ENCODE measurements at places on chromosomes 2 and 18. TPM values are rescaled to one million over a fixed set of nuclear protein-coding genes. Genes with fewer than 3 reads are reported as not detected.

GRCh38 chr2:53584986-53585385, 182.6 kb upstream of the CHAC2 start:
- no peak for DNase-seq

- DNase-seq, result no peak
Measured at GRCh38 chr2:107128381-107128780, 242.4 kb upstream of the ST6GAL2 start.

DNA sequence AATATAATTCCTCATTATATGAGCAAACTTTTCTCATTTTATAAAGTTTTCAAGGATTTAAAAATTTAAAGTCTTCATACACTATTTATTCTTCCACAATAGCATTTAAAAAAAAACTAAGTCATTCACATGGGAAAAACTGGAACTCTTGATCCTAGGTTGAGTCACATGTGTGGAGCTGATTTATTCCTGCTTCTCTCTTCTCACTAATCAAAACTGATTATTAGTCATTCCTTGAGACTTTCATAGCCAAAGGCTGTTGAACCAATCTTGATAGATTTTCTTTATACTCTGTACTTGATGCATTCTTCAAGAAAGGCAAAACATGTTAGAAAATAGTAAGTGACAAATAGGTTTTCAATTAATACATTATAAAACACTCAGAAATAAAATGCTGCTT, 27.4 kb downstream of the NR4A2 start:
- no peak for DNase-seq

- no peak for DNase-seq
Measured at GRCh38 chr2:225122583-225123486, 80.6 kb upstream of the DOCK10 start.

GRCh38 chr2:23826771-23827170, 100.2 kb downstream of the ATAD2B start:
- DNase-seq, result no peak

DNA sequence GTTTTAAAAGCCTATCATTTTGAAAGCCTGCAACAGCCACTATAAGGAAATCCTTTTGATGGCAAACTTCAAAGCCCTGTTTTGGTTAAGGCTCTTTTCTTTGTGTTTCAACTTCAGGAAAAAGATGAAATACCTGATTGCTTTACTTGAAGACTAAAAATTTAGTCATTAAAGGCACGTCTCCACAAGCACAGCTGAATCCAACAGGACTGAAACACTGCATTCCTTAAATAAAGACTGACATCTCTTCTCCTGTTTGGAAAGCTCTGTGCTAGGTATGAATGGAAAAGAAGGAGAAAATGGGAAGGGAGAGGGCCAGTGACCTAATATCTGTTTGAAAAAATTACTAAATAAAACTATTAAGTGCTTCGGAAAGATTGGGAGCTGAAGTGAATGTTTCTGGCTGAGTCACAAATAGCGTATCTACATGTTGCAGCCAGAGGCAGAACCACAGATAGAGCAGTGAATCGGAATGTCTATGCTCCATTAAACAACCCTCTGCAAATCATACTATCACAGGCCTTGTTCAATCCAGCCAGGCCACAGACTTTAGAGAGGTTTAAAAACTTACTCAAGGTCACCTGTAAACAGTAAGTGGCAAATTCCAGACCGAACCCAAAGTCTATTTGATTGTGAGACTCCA, 21.1 kb upstream of the RALBP1 start:
- no peak for DNase-seq

DNA sequence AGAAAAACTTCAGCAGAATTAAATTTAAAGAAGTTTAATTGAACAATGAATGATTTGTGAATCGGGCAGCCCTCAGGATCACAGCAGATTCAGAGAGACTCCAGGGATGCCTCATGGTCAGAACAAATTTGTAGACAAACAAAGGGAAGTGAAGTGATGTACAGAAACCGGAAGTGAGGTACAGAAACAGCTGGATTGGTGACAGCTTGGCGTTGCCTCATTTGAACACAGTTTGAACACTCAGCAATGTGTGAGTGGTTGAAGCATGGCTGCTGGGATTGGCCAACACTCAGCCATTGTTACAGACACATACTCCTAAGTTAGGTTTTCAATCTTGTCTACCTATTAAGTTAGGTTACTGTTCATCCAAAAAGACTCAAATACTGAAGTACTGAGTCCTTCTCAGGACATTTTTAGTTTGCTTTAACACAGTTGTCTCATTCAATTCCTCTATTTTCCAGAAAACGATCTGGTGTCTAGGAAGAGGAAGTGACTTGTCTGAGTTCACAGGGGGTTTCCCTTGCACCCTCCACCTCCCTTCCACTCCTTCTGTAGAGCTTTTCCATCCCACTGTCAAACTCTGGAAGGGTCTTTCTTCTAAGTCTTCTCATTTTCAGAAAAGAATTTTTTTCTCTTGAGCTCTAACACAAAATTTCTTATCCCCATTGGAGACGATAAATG, 137.9 kb downstream of the SLC4A3 start:
- no peak for DNase-seq

- no peak for DNase-seq
Measured at GRCh38 chr2:30666266-30666874, 140.9 kb downstream of the CAPN13 start.

GRCh38 chr2:182949572-182950189, 83.2 kb upstream of the FRZB start:
- DNase-seq, result no peak

DNA sequence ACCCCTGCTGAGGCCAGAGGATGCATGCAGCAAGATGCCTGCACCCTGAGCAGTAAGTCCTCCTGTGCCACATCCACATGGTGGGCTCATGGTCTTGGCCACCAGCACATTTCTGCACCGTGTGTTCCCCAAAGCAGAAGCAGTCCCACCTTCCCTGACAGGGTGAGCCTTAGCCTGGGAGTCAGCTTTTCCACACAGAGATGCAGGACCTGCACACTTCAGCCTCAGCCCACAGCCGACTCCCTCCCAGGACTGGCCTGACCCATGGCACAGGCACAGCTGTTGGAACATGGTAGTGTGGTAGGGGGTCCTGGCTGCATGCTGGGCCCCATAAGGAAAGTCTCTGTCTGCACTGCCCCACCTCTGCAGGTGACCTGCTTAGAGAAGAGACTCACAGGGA, 5.0 kb downstream of the SNED1 start:
- no peak for DNase-seq

DNA sequence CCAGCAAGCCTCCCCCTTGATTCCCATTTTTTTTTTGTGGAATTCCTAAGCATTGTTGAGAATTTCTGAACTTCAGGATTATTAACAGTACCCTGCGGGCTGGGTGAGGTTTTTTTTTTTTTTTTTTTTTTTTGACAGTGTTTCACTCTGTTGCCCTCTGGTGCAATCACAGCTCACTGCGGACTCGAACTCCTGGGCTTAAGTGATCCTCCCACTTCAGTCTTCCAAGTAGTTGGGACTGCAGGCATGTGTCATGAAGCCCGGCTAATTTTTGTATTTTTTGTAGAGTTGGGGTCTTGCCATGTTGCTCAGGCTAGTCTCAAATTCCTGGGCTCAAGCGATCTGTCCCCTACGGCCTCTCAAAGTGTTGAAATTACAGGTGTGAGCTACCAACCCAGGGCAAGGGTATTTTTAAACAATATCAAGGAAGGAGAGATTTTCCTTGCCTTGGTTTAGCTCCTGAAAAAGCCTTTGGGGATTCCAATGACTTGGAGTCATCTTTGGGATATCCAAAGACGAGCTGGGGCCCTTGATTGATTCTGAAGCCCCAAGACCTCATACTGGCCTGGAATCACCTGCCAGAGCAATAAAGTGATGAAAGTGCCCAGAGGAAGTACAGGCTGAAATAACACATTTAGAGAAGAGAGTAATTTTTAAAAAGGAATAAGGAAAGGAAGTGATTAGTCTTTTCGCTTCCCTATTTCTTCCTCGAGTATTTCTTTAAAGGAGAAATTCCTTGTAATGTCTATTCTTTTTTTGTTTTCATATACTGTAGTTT, 240.2 kb downstream of the TGIF1 start:
- DNase-seq, result no peak

DNA sequence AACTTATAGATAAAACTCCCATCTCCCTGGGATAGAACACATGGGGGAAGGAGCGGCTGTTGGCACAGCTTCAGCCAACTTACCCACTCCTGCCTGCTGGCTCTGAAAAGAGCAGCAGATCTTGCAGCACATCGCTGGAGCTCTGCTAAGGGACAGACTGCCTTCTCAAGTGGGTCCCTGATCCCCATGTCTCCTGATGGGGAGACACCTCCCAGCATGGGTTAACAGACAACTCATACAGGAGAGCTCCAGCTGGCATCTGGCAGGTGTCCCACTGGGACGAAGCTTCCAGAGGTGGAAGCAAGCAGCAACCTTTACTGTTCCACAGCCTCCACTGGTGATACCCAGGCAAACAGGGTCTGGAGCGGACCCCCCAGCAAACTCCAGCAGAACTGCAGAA, 673.3 kb downstream of the NRXN1 start:
- DNase-seq, result no peak

- no peak for DNase-seq
Measured at GRCh38 chr18:61755555-61755954, 137.3 kb downstream of the RNF152 start.

GRCh38 chr2:173264603-173265366, 89.9 kb upstream of the CDCA7 start:
- no peak for DNase-seq

GRCh38 chr2:212451786-212452231, 86.8 kb downstream of the ERBB4 start:
- peak; percentile 23 for DNase-seq

DNA sequence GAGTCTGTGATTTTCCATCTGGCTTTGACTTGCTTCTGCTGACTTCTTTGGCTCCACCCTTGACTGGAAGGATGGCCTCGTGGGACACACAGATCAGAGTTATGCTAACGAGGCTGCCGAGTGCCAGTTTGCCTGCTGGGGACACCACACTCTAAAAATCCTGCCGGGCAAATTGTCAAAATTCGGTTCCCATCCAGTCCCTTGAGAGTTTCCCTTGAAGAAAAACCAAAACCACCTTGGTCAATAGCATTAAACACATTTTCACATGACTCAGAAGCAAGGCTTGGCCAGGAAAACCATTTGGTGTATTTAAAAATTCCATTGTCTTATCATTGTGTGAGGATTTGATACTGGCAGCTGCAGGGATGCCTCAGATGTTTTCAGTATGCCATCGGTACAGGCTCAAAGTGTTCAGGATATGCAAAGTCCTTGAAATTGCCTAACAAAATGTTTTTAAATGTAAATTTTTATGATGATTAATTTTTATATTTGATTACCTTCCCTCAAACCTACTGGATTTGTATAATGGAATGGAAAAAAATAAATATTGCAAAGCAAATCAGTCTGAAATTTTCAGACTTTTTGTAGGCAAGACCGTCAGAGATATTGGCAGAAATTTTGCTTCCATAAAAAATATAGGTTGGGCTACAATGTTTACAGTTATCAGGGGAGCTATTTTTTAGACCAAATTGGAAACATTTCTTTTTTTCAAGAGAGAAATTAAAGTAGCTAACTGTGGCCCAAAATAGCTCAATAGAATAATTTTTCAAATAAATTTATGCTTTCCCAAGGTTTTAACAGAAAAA, 41.6 kb downstream of the KCNE4 start:
- no peak for DNase-seq

DNA sequence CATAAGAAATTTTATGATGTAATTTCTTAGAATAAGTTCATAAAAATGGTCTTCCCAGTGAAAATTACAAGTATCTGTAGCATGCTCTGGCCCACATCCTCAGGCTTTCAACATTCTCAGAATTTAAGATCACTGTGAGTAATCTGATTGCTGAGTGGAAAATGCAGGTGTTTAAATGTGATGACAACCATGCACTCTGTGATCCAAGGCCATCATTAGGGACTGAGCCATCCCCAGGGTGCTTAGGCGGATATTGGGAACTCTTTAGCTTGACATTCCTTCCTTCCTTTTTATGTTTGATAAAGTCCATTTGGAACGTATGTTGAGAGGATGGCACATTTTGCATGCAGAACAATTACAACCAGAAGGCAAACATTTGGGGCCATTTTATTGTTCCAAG, 95.5 kb downstream of the ARL4C start:
- DNase-seq, result no peak

GRCh38 chr2:12637754-12638153, 79.0 kb upstream of the TRIB2 start:
- DNase-seq, result no peak

Gene PLA2R1
- polyA plus RNA-seq, result 126 TPM

Gene FLACC1
- polyA plus RNA-seq, result 0.48 TPM

Gene CPLX4
- polyA plus RNA-seq, result 0.13 TPM

Gene ERFE
- polyA plus RNA-seq, result 4.4 TPM

Gene PUM2
- 98.4 TPM for polyA plus RNA-seq

Measured in left renal cortex interstitium (tissue), 4 donors.